ENCODE measurements at places on chromosomes 1 and 21. TPM values are rescaled to one million over a fixed set of nuclear protein-coding genes. Genes with fewer than 3 reads are reported as not detected.

LTN1 gene
- 22.4 TPM for total RNA-seq

NEK2 gene
- total RNA-seq: 24.4 TPM

GNG4 gene
- under 0.01 TPM for total RNA-seq

CLDN14 gene
- not detected for total RNA-seq

GBP1 gene
- total RNA-seq: 14.0 TPM

MPL gene
- not detected for total RNA-seq

S100A14 gene
- total RNA-seq: 0.39 TPM

HSPB7 gene
- under 0.01 TPM for total RNA-seq

MAP3K6 gene
- 24.8 TPM for total RNA-seq

CFAP141 gene
- total RNA-seq: not detected

DYRK3 gene
- total RNA-seq: 26.5 TPM

BGLAP gene
- total RNA-seq: 0.37 TPM

OR14K1 gene
- not detected for total RNA-seq

C1orf232 gene
- not detected for total RNA-seq

GPBP1L1 gene
- 90.9 TPM for total RNA-seq

SLC26A9 gene
- under 0.01 TPM for total RNA-seq

LRRC39 gene
- 0.37 TPM for total RNA-seq

CYP2J2 gene
- total RNA-seq: 0.20 TPM

RYR2 gene
- not detected for total RNA-seq

LAMTOR2 gene
- total RNA-seq: 36.4 TPM

OR2T33 gene
- not detected for total RNA-seq

FCRLB gene
- 5.5 TPM for total RNA-seq
